ENCODE measurements at places on chromosomes 12 and 14.

- DNase-seq = no peak
Measured at GRCh38 chr14:94665544-94665943, 53.4 kb downstream of the SERPINA3 start.

DNA sequence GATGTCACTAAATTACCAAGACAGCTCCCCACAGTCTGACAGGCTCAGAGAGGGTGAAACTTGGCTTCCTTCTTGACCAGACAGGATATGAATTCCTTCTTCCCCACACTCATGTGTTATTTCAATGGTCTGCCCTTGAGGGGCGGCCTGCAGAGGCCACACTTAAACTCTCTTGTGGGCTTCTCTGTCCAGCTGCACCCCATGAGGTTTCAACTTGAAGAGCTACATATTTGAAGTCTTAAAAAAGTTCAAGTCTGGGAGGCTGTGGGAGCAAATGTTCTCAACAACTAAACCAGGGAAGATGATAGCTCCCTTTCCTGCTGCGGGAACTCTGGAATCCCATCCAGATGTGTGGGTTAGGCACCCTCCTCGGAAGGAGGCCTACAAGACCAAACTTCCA lies 98.3 kb downstream of the TTC7B start:
- no peak for DNase-seq

- DNase-seq = no peak
Measured at GRCh38 chr12:75487308-75487707, 6.8 kb downstream of the GLIPR1 start.

DNA sequence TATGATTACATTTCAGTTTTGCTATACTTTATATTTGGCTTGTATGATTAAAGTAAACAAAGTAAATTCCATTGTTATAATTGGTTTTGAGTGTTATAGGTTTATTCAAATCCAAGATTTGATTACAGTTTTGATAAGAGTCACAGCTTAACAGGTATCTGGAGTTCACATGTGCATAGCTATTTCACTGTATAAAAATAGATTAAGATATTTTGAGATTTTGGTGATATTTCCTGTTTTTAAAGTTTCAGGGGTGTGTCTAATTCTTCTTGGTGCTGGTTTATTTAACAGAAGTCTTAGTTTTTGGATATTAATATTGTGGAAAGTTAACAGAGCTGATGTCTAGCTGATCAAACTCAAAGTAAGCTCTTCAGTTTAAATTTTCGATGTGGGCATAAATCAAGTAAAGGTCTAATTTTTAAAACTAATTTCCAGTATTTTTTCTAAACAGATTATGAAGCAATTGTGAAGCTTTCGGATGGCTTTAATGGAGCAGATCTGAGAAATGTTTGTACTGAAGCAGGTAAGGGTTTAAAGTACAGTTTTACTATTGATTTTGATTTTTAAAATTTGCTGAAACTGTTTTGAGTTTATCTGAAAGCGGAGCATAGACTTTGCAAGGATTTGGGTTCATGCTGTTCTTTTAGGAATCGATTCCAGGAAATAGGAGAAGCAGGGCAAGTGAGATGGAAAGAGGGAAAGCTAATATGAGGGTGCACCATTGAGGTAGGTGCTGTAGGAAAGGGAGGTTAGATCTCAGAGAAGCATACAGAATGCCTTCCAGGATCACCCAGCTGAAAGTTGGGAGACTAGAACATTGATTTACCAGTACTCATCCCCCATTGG lies 6.2 kb upstream of the STYX start:
- no peak for DNase-seq

DNA sequence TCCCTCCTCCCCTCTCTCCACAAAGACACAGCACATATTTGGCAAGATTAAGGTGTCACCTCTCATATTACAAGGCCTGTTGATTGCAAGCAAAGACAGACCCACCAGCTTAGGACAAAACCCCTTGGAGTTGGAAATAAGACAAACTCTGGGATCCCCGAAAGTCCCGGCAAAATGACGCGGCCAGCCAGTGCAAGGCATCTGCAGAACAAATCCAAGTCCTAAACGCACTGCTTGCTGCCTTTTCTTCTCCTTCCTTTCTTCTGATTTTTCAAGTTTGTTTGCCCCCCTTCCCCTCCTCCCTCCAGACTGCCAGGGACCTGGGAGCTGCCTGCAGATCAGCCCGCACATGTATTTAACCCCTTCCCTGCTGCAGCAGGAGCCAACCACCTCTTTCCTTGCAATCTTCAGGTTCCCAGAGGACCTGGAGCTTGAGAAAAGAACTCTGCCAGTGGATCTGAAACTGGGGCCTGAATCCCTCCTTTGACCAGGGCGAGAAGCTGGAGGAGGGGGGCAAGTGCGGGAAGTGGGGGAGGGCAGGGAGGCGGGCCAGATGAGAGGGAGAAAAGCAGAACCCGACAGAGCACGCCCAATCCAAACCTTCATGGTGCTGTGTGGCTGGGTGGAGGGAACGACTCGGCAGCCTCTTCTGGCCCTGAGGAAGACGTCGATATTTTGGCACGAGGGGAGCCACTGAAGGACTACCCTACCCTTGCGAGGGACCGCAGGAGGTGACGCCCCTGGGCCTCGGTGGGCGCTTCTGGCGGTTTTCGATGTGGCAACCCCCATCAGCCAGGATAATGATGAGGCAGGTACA lies 2.0 kb upstream of the NTF3 start:
- DNase-seq = no peak

DNA sequence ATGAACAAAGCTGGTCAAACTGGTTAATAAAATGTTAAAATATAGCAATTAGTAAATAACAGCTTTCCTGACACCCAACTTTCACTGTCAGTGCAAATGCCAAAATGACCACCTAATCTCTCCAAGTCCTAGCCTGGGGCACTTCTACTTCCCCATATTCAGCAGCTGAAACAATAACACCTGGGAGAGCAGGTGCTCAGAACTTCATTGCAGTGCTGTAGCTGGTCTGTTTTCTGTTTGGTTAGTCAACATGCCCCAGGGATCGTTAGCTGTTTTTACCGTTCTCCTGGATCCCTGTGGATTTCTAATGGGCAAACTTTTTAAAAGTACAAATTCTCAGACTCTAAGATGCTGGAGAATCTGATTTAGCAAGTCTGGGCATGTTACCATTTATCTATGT lies 759.7 kb downstream of the GALC start:
- DNase-seq = no peak

GRCh38 chr12:50157259-50157658 lies 9.9 kb downstream of the CERS5 start:
- no peak for DNase-seq
